ENCODE measurements at places on chromosomes 5 and 9.

DNA sequence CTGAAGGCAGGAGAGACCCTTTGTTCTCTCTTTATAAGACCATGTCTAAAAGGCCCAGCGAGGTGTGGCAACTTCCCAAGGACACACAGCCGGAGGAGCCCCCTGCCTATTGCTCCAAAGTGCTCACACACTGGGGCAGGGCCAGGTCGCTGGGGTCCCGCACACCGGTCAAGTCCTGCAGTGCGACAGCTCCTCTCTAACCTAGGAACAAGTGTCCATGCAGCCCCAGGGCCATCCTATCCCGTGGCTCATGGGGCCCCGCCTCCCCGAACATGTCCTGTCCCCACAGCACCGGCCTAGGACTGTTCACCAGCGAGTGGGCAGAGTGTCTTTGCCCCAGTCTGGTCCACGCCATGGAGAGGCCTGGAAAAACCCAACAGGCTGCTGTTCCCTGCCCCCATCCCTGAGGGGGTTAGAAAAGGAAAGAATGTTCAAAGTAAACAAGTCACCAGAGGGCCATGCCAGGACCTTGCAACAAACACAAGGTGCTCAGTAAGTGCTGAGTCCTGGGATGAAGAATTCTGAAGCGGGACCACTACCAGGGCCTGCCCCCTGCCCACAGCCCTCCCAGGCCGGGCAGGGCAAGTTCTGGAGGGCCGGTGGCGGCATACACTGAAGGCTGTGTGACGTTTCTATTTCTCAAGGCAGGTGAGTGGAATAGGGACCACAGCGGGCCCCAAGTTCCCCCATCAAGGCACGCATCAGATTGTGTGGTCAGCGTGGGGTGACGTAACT lies 938 bp downstream of the NINJ1 start:
- DNase-seq, result no peak

DNA sequence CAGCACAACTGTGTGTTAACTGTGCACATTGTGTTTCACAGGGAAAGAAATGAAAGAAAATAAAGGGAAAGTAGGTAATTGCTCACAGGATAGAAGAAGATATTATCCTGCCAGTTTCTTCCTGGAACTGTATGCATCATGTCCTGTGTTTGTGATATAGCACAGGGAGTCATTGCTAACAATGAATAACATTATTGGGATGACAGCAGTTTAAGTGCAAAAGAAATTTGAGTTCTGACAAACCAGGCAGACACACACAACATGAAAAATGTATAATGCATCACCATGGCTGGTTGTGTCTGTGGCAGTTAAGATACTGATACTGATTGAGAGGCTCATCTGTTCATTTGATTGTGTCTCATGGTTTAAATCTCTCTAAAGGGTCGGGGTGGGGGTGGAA lies 145.4 kb downstream of the SPATA31D1 start:
- DNase-seq, result no peak

DNA sequence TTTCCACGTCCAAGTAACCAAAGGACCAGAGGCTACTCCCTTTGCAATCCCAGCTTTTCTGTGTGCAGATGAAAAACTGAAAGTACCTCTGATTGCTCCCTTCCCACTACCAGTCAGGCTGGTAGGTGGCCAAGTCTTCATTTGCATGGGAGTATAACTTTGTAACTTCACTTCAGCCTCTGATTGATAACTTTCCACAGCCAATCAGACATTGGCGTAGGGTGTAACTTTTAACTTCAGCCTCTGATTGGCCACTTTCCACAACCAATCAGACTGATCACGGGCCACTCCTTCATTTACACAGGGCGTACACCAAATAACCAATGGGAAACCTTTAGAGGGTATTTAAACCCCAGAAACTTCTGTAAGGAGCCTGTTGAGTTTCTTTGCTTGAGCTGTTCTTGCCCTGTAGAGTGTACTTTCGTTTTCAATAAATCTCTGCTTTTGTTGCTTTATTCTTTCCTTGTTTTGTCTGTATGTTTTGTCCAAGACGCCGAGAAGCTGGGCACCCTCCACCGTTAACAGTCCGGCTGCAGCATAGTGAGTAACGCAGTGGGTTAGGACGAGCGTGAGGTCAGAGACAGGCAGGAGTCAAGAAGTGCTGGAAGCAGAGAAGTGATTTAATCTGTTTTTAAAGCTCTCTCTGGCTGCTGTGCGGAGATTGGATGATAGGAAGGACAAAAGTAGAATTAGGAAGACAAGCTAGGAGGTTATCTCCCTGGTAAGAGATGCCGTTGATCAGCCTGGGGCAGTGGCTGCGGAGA lies 3.5 kb upstream of the EXOSC2 start:
- DNase-seq, result peak; percentile 12

DNA sequence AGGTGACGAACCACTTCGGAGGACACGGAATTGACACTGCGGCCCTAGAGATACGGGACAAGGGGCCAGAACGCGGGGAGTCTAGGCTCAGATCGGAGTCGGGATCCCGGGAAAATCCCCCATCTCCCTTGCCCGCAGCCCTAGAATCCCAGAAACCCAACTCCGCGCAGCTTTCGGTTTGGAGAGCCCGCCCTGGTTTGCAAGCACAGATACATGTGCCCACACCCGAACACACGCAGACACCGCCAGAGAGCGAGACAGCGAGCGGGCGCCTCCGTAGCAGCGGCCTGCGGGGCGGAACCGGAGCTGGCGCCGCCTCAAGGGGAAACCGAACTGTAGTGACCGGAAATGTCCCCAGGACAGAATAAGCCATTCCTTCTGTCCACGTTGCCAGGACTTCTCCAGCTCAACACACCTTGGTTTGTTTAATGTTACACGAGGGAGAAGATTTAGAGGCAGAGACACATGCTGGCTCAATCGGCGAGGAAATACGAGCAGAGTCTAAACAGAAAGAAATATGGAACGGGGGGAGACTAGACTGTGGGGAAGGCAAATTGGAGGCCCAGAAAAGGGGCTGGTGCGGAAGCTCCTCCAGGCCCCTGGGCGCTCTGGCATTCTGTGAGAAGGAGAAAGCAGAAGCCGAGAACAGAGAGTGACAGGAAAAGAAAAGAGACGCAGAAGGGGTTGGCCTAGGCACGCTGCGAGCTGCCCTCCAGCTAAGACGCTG lies 2.9 kb upstream of the PAX5 start:
- DNase-seq, result no peak

DNA sequence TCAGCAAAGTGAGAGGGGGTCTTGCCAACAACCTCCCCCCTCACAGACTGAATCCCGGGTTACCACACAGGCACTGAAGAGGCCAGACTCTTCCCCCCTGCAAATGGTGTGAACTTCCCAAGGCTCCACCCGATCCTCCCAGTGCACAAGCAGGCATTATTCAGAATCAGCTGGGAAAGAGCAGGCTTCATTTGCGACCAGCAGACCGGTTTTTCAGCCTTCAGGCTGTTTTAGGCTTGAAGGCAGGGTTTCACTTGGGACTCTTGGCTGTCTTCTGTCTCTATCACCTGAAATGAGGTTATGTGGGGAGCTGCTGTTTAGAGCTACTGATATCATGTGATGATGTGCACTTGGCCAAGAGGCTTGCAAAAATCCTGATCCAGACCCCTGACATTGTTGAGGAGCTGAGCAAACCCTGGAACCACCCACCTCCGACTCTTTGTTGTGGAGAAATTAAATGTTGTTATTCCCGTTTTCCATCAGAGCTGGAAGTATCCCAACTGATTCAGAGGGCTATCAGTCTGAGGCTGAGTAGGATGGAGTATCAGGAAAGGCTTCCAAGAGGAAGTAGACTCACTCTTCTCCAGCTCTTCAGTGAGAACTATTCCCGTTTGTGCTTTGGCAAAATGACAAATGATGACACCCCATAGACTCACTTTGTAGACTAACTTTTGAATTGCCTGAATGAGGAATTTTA lies 63.3 kb upstream of the ZFR start:
- peak; percentile 61 for DNase-seq

- no peak for DNase-seq
These were observed 139.7 kb downstream of the FBXO4 start for GRCh38 chr5:42064821-42065220.

GRCh38 chr9:114105236-114105635 lies 6.1 kb upstream of the KIF12 start:
- DNase-seq, result no peak

DNA sequence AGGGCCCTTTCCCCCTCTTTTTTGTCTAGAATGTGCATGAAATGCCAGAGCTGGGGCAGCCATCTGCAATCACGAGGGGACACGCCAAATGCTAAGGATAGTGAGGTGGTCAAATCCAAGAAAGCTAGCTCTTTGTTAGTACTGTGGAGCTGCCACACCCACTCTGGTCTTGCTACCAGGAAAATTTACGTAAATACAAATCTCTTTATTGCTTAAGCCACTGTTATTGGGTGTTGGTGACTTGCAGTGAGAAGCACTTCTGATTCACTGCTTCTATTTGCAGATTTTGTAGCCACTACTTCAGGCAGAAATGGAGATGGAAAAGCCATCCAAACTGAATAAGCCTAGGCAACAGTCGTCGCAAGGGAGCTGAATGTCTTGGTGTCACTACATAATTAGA lies 25.6 kb upstream of the SUSD1 start:
- no peak for DNase-seq

DNA sequence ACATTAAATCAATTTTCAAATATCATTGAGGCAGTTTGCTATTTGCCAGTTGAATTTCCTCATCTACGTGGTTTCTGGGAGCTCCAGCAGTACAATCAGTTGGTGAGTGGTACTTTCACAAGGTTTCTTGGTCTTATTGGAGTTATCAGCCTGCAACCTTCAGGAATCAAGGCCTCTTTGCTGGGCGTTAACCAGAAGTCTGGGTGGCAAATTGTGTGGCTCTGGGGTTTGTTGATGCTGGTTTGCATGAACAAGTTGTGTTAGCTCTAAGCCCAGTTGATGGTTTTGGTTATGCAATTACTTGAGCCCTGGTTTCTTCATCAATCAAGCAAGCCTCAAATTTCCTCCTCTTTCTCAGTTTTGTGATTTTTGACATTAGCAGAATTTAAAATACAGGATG lies 152.9 kb upstream of the ANKRD55 start:
- DNase-seq, result no peak

DNA sequence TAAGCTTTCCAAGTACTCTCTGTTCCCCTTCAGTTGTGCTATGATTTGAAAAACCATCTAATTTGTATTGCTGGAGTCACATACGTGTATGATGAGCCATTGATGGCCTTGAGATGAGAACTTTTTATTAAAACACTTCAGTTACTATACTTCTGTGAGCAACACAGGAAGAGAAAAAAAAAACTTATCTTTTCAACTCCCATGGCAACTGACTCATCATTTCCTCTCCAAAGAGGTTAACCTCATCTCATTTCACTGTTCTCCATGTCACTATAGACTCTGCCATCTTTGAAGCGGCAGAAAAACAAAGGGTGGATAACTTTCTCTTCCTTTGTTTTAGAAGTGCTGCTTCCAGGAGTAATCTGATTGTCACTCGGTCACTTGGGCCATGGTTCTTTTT lies 104.3 kb upstream of the PCSK1 start:
- peak; percentile 13 for DNase-seq

- no peak for DNase-seq
These were observed 172.3 kb upstream of the RFX3 start for GRCh38 chr9:3698076-3698475.

- DNase-seq, result no peak
These were observed 12.7 kb downstream of the MEF2C start for GRCh38 chr5:88870285-88870684.

GRCh38 chr9:811106-811531 lies 30.4 kb upstream of the DMRT1 start:
- no peak for DNase-seq

- no peak for DNase-seq
These were observed 772.0 kb upstream of the ACO1 start for GRCh38 chr9:31612336-31613030.

DNA sequence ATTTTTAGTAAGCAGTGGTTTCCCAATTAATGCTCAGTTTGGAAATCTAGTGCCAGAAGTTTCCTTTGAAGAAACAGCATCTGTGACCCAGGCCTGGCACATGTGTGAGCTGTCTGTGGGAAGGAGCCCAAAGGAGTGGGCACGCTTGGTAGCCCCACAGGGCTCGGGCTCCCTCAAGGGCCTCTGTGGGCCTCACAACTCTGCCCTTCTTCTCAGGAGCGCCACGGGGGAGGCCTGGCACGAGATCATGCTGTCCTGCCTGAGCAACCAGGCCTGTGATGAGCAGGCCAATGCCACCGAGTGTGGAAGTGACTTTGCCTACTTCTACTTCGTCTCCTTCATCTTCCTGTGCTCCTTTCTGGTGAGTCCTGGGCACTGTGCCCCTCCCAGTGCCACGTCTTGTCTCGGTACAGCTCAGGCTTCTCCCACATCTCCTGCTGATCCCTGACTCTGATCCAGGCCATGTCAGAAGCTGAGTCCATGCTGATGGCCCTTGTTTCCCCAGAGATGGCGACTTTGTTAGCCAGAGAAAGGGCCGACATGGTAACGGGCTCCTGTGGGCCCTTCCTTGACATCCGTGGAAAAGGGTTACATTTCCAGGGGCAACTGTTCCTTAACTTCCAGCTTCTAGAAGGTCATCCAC lies 200.4 kb downstream of the CACNA1B start:
- no peak for DNase-seq

GRCh38 chr9:126548312-126548711 lies 65.4 kb upstream of the LMX1B start:
- DNase-seq, result no peak

- no peak for DNase-seq
These were observed 67.8 kb downstream of the COL23A1 start for GRCh38 chr5:178522361-178522760.

DNA sequence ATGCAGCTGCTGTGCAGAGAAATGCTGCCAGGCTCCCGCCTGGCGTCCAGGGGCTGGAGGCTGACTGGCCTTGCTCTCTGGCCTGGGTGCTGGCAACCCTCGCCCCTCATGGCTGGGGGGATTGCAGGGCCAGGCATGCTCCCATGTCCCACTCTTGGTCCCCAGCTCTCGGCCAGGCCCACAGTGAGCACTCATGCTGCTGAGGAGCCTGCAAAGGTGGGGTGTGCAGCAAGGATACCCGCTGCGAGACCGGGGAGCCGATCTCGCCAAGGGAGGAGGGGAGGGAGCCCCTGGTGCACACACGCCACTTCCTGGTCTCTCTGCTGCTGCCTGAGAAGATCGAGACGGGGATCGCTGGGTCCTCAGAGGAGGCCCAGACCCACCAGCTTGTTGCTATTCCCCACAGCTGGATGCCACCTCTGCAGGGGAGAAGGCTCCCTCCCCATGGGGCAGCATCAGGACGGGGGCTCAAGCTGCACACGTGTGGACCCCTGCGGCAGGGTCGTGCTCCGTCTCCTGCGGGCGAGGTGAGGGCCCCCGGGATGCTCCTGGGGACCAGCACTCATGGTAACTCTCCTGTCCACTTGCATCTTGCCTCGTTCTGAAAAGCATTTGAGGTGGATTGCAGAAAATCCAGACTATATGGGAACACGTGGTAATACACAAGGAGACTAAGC lies 14.3 kb upstream of the CACFD1 start:
- DNase-seq, result no peak

DNA sequence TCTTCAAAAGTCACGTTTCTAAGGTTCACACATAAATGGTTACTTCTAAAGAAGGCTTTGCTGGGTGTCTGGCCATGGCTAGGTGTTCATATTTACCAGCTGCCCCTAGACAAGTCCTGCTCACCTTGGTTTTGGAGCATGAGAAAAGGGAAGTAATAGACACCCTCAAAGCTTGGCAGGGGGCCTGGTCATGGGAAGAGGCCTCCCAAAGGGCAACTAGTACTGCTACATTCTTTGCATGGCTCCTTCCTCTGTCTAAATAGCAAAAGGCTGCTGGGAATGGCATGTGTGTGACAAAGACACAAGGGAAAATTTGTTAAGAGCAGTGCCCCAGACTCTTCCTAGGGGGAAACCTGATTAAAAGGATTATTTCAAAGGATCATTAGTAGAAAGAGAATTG lies 93.4 kb downstream of the NRG2 start:
- no peak for DNase-seq

All from H54 (cell line).